ENCODE measurements at places on chromosomes 11 and 22.

GRCh38 chr11:6353367-6353987 lies 33.2 kb upstream of the CAVIN3 start:
- peak; percentile 86 for DNase-seq

DNA sequence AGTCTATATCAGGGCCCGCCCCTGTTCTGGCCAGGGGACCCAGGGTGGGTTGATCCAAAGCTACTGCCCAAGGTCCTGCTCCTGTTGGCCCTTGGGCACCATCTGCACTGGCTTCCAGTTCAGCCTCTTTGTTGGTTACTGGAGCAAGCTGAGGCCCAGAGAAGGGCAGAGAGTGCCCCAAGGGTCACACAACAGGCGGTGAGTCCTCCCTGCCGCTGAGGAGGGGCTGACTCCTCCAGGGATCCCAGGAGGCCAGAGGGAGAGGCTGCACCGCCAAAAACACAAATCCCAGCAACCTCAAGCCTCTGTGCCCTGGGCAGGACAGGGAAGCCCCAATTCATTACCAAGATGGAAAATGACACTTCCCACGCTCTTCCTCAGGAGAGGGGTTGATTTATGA lies 61.3 kb downstream of the MACROD1 start:
- DNase-seq, result no peak

DNA sequence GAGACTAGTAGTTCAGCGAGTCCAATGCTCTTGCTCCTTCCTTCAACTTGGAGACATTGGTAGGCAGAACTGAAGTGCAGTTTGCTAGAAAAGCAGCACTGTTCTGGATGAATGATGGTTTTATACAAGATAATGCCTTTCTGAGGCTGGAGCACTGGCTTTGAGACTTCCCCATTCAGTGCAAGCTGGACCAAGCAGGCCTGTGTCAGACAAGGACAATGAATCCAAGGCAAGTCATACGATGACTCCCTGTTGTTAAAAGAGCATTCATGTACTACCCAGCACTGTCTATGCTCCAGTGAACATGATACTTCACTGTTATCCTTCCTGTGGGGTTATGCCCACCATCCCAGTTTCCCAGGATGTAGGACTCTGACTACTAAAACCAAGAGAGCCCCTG lies 242.3 kb upstream of the RAG2 start:
- DNase-seq, result no peak

DNA sequence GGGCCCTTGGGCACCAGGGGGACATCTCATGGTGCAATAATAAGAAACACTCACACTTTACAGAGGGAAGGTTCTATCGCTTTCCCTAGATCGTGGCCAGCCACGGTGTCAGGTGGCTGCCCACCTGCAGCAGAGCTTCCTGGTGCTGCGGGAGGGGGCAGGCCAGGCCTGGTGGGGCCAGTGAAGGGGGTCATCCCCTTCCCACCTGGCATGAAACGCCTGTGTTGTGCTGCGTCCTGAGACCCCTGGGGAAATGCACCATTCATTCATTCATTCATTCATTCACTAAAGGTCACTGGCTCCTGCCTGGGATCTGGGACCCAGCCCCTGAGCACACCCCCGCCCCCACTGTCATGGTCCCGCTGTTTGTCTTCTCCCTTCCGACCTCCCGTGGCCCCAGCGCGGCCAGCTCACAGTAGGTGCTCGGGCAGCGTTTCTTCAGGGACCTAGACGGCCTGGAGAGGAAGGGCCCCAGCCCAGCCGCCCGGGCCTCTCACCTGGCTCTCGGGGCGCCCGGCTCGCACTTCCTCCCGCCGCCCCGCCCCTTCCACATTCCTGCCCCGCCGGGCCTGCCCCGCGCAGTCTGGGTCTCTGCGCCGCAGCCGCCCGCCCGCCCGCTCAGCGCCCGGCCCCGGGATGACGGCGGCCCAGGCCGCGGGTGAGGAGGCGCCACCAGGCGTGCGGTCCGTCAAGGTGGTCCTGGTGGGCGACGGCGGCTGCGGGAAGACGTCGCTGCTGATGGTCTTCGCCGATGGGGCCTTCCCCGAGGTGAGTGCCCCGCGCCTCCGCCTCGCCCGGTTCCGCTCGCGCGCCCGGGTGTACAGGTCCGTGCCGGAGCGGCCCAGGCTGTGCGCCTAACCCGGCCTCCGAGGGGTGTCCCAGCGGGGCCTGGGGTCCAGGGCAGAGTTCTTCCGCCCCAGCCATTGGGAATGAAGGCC lies at the start of gene RHOD:
TSS of gene RHOD (plus strand) at position 581 of the 938 bp plus-strand sequence. CDS start at position 637, 56 bp downstream.
- peak; percentile 97 for DNase-seq

GRCh38 chr11:6650980-6651379 lies 4.6 kb downstream of the DCHS1 start:
- peak; percentile 6 for DNase-seq

All from H7 (cell line).